Heart left ventricle (tissue), 16 donors: ENCODE measurements at places on chromosomes 3 and 15.

DNA sequence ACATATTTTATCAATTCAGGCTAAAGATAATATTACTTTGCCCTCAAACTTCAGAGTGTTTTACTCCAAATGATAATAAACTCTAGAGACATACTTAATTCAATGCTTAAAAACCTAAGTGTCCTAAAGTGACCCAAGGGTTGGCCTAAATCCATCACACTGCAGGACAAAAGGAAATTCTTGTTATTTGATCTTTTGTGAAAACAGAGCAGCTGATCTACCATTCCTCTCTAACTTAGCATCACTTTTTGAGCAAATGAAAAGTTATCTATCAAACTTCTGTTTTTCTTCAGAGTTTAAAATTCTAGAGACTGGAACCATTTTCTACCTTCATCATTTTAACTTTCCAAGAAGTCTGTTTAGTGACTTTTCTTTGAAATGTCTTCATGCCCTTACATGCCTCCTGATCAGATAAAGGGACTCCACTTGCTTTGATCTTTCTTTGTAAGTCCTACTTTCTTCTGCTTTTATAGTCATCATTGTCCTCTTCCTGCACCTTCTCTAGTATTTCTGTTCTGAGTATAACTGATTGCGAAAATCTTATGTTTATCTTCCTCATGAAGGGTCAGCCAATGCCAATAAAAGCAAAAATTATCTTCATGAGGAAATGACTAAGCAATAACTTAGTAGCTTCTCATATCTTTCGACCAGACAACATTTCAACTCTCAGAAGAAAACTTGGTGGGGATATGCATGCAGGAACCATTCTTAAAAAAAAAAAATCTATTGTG is 378.7 kb upstream of the TGFBR2 start:
- DNase-seq = no peak

GRCh38 chr3:8385848-8386620 is 115.6 kb upstream of the LMCD1 start:
- DNase-seq = no peak

GRCh38 chr3:10273702-10274305 is 18.9 kb downstream of the GHRL start:
- DNase-seq = no peak

GRCh38 chr3:88963003-88963402 is 144.4 kb upstream of the EPHA3 start:
- DNase-seq = no peak

DNA sequence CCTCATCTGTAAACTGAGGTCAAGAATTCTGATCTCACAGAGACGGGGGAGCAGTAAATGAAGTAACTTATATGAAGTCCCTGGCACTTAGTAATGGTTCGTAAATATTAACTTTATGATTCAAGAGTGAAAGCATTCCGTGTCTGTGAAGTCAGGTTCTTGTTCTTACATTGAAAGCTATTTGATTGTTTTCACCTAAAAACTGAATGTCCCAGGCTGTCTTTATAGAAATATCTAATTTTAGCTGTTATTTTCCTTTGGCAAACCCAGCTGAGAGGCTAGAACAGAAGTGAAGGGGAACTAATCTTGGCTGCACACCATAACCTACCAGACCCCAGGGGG is 84.5 kb downstream of the CHSY1 start:
- no peak for DNase-seq
